ENCODE measurements at places on chromosomes 12 and 14.

GRCh38 chr14:73342670-73343069 lies 105.4 kb downstream of the PAPLN start:
- DNase-seq: no peak

DNA sequence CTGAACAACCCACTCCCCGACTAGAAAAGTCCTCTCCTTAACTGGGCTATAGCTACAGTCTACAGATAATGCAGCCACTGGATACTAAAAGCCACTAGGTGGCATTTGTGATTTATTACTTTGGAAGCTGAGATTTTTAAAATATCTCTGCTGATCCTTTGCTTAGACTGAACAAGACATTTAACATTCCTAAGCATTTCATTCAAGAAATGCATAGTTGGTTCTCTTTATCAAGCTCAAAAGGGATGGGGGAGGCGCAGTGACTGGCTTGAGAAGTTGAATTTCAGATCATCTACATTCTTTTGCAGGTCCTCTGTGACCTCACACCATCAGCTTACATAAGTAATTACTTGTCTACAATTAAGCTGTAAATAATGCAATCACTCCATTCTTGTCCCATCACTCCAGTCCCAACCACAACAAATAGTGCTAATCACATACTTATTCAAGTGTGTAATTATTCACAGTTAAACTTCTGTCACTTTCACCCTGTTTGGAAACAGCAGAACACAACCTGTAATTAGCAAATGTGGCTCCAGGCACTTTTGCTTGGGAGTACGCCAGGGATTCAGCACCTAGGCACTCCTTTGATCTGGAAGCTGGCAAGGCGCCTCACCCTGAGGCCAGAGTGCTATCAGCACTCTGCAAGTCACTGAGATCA lies 203.6 kb downstream of the NOVA1 start:
- no peak for DNase-seq

DNA sequence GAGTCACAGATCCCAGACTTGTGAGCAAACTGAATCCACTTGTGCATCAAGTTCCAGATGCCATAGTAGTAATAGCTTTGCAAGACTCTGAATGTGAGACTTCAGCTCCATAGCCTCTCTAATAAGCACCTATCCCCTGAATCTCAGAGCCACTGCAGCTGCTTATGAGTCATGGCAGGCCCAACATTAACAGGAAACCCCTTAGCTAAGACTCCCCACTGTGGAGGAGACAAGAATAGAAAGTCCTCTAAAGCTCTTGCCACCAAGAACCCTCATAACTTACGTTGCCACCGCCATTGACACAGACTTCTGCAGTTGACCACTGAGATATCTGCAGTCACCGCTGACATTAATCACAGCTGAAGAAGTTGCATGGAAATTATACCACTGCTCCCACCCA lies 62.9 kb upstream of the PDE3A start:
- DNase-seq: no peak

- no peak for DNase-seq
These were observed 39.8 kb downstream of the TMTC3 start for GRCh38 chr12:88181881-88182280.

GRCh38 chr12:45575417-45575816 lies 154.1 kb upstream of the ARID2 start:
- DNase-seq: no peak

- DNase-seq: peak; percentile 100
These were observed 27.1 kb upstream of the CDK17 start for GRCh38 chr12:96427269-96427729.

- no peak for DNase-seq
These were observed 1047.2 kb downstream of the SLC6A15 start for GRCh38 chr12:83865431-83865830.

GRCh38 chr12:42804928-42805327 lies 215.4 kb upstream of the PRICKLE1 start:
- no peak for DNase-seq

DNA sequence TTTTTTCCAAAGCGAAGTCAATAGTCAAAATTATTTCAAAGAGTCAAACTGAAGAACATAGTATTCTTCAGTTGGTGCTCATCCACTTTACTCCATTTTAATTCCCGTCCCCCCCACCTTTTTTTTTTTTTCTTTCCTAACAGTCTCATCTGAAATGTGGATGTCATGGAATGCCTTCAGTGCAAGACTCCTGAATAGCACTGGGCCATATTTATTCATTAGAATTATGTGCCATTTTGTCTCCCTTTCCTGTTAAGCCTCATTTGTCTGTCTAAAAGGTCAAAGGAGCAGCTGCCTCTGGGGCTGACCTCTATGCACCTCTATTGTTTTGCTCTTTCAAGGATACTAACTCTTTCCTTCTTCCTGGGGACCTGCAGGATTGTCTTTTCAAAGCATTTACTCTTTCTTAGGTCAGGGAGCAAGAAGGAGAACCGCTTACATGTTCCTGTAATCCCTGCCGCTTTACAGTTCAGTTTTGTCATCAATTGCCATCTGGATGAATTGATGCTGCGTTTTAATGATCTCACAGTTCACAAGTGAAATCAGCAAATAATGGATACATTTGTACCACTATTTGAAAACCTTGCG lies 310.6 kb downstream of the NPAS3 start:
- no peak for DNase-seq

- DNase-seq: no peak
These were observed 9.2 kb upstream of the PYGL start for GRCh38 chr14:50953502-50953901.

GRCh38 chr14:99722741-99723140 lies 38.6 kb downstream of the CYP46A1 start:
- DNase-seq: no peak

DNA sequence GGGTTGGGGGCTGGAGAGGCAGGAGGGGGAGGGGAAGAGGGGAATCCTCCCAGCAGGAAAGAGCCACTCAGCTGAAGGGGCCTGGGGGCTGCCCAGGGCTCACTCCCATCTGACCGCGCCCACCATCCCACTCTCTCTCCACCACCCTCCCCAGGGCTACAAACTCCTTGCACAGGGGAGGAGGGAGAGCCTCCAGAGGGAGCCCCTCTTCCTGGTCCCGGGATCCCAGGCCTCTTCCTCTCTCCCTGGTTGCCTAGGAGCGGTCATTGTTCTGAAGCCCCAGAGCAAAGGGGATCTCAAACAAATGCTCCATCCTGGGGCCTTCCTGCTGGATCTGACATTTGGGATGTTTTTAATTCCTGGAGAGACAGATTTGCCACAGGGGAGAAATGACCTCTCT lies 39.8 kb upstream of the DLK1 start:
- DNase-seq: no peak

DNA sequence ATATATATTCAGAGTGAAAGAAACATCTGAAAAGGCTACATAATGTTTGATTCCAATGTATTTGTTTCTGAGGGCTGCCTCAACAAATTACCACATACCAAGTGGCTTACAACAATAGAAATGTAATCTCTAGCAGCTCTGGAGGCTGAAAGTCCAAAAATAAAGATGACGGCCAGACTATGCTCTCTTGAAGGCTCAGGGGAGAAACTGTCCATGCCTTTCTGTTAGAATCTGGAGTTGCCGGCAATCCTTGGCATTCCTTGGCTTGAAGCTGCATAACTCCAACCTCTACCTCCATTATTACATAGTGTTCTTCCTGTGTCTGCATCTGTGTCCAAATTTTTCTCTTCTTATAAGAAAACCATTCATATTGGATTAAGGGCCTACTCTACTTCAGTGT lies 68.1 kb upstream of the PLEKHG7 start:
- no peak for DNase-seq

GRCh38 chr12:49404956-49405355 lies 37.7 kb downstream of the SPATS2 start:
- DNase-seq: no peak

GRCh38 chr12:91974541-91975085 lies 171.0 kb downstream of the BTG1 start:
- DNase-seq: no peak

DNA sequence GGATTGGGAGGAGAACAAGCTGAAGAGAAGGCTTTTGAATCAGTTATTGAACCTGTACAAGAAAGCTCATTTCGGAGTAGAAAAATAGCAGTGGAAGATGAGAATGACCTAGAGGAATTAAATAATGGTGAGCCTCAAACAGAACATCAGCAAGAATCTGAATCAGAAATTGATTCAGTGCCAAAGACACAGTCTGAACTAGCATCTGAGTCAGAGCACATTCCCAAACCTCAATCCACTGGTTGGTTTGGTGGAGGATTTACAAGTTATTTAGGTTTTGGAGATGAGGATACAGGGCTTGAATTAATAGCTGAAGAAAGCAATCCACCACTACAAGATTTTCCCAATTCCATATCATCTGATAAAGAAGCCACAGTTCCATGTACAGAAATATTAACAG lies 13.5 kb downstream of the MIA2 start:
- no peak for DNase-seq

- no peak for DNase-seq
These were observed 554 bp downstream of the SPPL3 start for GRCh38 chr12:120903412-120904196.

DNA sequence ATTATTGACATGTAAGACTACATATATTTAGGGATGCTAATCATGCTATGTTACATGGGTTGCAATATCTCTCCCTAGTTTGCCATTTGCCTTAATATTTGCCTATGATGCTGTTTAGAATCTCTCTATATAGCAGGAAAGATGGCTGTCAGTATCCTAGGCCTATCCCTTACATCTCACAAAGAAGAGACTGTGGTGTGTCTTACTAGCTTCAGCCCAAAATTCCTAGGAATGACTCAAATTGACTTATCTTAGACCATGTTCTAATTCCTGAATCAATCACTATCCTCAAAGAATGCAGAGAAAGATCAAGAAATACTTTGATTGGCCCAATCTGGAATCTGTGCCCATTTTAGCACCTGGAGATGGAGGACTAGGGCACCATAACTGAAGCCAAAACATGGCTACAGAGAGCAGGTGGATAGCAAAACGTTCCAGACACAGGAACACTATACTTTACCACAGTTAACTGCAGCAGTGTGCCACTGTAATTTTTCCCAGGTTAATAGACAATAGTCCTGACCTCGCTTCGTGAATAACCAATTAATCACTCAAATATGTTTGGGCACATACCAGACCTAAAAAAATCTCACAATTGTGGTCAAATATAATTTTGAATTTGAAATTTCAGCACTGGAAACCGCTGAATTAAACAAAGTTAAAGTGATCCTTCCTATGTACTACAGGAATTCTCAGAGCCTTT lies 32.7 kb upstream of the GLIPR1 start:
- no peak for DNase-seq

DNA sequence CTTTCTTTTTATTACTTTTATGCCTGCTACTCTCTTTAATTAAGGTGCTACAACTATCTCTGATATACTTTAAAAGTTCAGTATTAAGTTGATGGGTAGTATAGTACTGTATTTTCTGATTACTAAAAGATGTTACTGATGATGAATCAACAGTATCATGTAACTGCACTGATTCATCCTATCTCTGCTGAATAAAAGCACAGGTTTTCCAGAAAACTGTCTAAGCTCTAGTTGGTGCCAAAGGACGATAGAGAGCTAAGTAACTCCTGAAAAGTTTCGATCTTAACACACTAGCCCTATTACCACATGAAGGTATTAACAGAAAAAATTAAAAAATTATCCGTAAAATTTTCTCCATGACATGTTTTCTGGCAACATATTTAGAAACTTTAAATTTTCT lies 2.1 kb downstream of the SCAF11 start:
- DNase-seq: no peak

- no peak for DNase-seq
These were observed 42.8 kb upstream of the VASH1 start for GRCh38 chr14:76718306-76719040.

GRCh38 chr14:30657606-30658163 lies 35.6 kb downstream of the SCFD1 start:
- no peak for DNase-seq

DNA sequence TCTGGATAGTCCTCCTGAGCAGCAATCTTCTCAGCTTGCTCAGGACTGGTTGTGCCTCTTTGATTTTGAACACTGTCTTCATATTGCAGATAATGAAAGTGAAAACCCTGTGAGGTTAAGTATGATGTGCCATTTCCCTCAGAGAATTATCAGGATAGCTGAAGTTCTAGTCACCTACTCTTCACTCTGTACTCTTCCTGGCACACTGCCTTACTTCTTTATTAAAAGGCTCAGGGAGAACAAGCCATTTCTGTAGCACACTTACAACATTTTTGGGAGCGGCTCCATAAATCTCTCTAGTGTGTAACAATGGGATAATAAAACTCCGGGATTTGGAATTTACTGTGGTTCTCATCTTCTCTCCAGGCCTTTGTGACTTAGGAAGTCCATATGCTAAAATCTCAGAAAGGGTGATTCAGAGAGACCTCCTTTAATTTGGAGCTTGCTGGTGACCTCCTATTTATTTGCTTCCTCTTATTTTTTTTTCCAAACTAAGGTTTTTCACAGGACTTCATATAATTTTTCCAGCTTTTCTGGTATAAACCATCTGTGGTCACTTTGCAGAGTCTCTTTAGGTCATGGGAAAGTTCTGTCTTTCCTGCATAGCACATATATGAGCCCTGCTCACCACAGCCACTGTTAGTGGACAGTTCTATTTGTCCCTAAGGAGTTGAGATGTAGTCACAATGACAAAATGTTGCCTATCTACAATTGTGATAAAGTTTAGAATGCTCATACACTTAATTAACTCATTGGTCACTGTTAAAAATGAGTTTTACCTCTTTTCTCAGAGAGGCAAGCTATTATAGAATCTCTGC lies 53.5 kb upstream of the LDHB start:
- no peak for DNase-seq

- no peak for DNase-seq
These were observed 19.3 kb downstream of the CPNE8 start for GRCh38 chr12:38886064-38886463.

- no peak for DNase-seq
These were observed 77.4 kb downstream of the KIF21A start for GRCh38 chr12:39365364-39366001.

DNA sequence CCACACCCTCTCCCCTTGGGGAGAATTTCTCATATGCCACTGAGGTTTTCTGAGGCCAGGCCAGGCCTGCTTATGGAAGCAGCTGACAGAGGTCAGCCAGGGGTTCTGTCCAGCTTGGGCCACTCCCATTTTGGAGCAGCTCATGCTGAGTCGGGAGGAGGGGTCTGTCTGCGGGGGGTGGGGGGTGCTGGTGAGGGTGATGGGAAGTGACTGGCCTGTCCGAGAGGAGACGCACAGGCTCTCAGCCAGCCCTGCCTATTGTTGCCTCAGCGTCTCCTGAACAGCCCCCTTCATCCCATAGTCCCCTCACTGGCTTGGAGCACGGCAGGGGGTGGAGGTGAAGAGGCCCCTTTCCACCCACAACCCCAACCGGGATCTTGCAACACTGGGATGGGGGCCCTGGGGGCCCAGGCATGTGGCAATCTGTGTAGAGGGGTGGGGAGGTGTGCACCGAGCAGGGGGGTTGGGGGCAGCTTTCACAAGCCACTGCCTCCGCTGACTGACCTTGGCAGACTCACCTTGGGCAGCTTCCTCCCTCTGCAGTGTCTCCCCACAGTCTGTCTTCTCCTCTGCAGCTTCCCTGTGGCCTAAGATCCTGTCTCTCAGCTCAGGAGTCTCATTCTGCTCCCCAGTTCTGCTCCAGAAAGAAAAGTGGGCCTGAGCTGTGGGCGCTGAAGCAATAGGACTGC lies 5.5 kb downstream of the CEBPE start:
- no peak for DNase-seq

GRCh38 chr14:105853089-105853906 lies 326.9 kb downstream of the TMEM121 start:
- DNase-seq: no peak

Data from HFF-Myc (cell line).